ENCODE measurements at places on chromosomes 12 and 14.

GRCh38 chr14:68995731-68996130, 16.6 kb upstream of the ACTN1 start:
- DNase-seq: no peak

GRCh38 chr14:93954900-93955849, 21.2 kb downstream of the ASB2 start:
- no peak for DNase-seq

DNA sequence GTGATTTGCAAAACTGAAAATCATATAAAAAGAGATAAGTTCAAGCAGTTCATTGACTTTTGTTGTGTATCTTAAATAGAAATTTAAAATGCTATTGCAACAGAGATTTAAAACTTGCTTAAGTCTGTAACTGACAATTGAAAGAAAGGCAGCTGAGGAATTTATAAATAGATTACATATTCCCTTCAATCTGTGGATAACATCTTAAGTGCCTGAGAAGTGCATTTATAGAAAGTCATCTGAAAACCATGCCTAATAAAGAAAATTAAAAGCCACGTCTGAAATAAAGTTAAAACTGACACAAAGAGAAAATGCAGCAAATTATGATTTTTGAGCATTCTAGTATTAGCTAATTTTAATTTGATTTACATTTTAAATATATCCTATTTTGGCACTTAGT, 479.8 kb downstream of the MDGA2 start:
- no peak for DNase-seq

- no peak for DNase-seq
Measured at GRCh38 chr12:121649819-121650353, 19.6 kb downstream of the MORN3 start.

DNA sequence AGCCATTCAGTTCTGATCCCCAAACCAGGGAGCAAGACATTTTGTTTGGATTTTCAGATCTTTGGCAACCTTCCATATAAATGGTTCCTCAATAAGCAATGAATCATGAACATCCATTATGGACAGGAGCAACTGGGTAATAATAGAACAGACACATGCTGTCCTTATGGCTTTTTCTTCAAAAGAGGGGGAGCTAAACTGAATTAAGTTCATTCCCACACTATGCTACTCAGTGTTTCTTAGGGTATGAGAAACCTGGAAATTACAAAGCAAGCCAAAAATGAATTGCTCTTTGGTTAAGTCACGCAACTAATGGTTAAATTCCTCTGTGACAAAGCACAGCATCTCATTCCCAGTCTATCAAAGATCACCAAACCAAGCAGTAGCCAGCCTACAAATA, 51.0 kb downstream of the PTGER2 start:
- no peak for DNase-seq

- DNase-seq: peak; percentile 78
Measured at GRCh38 chr12:99553461-99553860, 94.1 kb upstream of the GARIN6 start.

DNA sequence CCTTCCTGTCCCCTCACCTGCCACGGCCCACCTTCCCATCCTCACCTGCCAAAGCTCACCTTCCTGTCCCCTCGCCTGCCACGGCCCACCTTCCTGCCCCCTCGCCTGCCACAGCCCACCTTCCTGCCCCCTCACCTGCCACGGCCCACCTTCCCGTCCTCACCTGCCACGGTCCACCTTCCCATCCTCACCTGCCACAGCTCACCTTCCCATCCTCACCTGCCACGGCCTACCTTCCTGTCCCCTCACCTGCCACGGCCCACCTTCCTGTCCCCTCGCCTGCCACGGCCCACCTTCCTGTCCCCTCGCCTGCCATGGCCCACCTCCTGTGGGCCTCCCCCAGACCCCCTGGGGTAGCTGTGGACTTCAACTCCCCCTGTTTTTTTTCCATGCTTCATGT, 48.8 kb upstream of the GPR68 start:
- DNase-seq: no peak

- no peak for DNase-seq
Measured at GRCh38 chr12:66838366-66838765, 159.5 kb upstream of the GRIP1 start.

- no peak for DNase-seq
Measured at GRCh38 chr14:66482873-66483272, 3.3 kb upstream of the CCDC196 start.

DNA sequence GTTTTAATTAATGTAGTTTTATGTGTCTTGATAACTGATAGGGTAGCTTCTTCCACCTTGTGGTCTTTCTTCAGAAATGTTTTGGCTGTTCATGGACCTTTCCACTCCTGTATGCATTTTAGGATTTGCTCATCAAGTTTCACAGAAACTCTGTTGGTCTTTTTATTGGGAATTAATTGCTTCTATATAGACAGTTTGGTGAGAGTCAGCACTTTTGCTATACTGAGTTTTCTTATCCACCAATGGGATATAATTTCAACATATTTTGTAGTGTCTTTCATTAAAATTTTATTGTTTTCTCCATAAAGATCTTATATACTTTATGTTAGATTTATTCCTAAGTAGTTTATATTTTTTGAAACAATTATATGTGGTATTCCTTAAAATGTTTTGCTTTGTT, 7.8 kb downstream of the GOLGA5 start:
- no peak for DNase-seq

DNA sequence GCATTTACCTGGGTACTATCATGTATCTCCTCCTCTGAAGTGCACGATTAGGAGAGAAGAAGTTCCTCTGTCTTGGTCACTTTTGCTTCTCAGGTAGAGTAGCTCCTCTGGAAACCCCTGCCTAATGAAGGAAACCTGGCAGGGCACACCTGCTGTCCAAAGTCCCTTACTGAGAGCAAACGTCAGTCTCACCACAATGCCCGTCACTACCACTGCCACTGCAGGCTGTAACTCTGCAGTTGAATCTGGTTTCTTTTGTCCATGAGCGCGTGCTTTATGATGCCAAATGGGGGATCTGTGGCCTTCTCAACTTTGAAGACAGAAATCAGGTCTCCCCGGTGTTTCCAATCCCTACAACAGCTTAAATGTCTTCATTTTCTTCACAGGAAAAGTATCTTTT, 1068.6 kb downstream of the BCL11B start:
- no peak for DNase-seq

DNA sequence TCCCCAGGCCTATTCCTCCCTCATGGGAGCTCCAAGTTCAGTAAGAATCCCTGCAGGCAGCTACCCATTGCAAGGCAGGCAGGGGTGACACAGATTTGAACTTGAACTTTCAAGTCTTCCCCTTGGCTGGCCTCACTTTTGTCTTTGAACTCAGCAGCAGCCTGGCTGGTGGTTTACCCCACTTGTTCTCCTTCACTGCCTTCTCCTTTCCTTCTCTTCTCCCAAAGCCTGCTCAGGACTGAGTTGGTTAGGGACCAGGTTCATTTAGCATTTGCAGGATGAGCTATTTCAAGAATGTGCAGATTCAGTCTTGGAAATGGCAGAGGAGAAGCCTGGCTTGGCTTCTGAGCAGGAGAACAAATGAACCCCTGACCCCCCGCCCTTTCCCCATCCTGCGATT, 67.7 kb upstream of the TBX3 start:
- no peak for DNase-seq

DNA sequence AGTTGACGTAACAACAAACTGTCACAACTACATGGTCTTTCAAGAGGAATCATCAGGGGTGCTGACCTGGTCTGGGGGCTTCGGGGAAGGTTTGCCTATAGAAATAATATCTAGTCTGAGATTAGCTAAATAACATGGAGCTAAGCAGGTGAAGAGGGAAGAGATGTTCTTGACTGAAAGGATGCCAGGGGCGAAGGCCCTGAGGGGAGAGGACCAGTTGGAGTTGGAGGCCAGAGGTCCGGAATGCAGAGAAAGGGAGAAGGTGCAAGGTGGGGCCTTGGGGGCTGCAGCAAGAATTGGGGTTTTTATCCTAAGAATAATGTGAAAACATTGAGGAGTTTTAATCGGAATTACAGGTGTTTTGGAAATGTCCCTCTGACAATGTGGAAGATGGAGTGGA, 68.5 kb upstream of the RIC8B start:
- no peak for DNase-seq

- no peak for DNase-seq
Measured at GRCh38 chr12:46965880-46966279, 113.5 kb upstream of the PCED1B start.

GRCh38 chr14:77791225-77791600, 8.7 kb upstream of the ADCK1 start:
- DNase-seq: no peak

GRCh38 chr12:89189448-89189847, 162.9 kb downstream of the DUSP6 start:
- no peak for DNase-seq

- DNase-seq: peak; percentile 75
Measured at GRCh38 chr14:76918782-76919394, 92.7 kb downstream of the LRRC74A start.

- no peak for DNase-seq
Measured at GRCh38 chr12:117061555-117062079, 37.6 kb downstream of the TESC start.

DNA sequence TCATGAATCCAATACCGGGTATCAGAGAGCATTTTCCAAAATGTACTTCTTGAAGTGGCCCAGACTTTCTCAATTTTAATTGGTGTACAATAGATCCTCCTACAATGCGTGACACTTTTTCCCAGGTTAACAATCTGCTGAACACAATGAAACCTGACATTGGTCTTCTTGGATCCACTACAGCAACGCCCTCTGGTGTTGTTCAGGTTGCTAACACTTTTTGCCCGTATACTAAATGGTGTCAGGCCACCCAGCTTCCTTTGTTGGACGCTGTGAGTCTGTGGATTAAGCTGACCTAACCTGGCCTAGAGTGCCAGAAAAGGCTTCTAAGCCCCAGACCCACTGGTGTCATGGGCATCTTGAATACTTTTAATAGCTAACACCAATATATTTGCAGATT, 89.2 kb downstream of the KCNK10 start:
- no peak for DNase-seq

DNA sequence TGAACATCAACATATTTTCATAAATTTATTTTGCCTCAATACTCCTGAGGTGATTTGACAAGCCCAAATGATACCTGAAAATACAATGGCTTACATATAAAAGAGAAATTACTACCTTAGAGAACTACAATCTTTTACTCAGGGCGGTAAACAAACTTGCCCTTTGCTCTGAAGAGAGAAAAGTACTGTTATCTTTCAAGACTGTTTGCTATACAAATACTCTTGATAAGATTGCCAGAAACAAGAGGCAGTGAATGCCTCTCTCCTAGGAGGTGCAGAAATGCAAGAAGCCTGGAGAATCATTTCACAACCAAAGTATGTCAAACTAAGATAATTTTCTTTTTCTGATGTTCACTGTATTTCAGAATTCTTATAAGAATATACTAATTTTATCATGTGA, 160.3 kb downstream of the ALX1 start:
- no peak for DNase-seq

GRCh38 chr12:63928305-63928704, 83.8 kb downstream of the SRGAP1 start:
- DNase-seq: no peak

GRCh38 chr12:76755829-76756379, 8.0 kb upstream of the ZDHHC17 start:
- no peak for DNase-seq

GRCh38 chr12:110531741-110532333, 29.7 kb downstream of the RAD9B start:
- DNase-seq: no peak

DNA sequence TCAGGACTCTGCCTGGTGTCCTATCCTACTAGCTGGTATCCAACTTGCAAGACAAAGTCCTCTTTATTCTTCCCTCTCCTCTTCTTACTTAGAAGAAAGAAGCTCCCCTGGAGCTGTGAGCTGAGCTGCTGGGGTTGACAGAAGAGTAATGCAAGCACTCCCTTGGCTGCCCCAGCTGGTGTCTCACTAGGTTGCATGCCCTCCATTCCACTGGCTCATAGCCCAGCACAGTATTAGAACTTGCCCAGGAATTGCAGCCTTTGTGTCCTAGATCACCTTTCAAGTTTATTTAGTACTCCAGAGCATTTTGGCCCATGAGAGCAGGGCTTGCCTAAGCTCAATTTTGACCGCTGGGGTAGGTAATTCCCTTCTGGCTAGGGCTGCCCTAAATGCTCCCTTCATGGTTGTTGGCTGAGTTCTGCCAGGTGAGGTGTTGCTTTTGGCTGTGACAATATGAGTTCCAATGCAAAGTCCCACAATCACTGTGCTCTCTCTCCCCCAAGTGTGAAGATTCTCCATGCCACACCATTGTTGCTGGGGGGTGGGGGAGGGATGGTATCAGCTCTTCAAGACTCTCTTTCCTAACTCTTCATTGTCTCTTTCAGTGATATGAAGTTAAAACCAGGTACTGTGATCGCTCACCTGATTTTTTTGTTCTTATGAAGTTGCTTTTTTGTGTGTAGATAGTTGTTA, 317.4 kb upstream of the DDHD1 start:
- DNase-seq: no peak

GRCh38 chr14:92323011-92323915, at the start of gene SLC24A4:
Gene SLC24A4 (plus strand): TSS chr14:92323165. CDS start chr14:92323831, 666 bp downstream.
- peak; percentile 46 for DNase-seq
